Forelimb muscle (tissue), 1 donor: ENCODE measurements at places on chromosomes 4 and X. TPM values are rescaled to one million over a fixed set of nuclear protein-coding genes. Genes with fewer than 3 reads are reported as not detected.

DNA sequence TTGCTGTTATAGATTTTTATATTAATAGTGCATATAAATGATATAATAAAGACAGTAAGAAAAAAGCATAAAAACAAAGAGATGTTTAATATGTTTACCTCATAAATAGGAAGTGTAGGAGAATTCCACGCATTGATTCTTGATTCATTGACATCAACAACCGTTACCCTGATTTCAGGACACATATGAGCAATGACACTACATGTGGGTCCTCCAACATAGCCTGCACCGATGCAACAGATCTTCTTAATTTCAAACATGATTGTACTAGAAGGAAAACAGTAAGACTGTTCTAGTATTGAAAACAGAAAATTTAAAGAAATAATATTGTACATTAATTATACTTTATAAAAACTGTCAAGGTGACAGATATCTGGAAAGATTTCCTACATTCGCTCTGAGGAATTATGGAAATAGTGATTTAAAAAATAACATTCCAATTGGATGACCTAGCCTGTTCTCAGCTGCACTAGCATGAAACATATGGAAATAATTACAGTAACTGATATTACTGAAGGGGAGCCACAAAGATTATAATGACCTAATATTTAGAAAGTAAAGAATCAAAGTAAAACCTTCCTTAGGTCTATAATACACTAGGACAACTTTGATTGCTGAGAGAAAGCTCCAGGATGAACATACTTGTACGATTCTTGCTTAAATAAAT, 5.9 kb downstream of the UGDH start:
- DNase-seq = peak; percentile 65

DNA sequence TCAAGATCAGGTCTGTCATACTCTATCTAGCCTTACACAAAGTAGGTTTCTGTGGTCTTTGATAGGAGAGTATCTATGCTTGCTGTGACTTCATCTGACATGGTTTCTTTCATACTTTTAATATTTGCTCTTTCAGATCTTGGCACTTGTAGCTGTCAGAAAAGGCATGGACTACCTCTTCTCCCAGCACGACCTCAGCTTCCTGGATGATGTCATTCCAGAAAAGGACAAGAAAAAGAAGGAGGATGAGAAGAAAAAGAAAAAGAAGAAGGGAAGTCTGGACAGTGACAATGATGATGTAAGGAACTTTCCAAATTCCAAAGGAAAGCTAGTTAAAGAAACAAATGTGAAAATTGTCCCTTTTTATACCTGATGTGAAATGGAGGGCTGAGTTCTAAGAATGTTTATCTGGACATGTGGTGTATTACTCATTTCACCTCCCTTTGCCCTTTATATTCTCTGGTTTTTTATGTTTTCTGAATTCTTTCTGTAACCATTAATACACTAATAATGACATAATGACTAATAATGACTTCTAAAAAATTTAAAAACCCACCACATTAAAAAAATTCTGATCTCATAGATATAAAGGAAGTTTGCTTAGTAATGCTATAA, 221.2 kb downstream of the SLC4A4 start:
- no peak for DNase-seq

DNA sequence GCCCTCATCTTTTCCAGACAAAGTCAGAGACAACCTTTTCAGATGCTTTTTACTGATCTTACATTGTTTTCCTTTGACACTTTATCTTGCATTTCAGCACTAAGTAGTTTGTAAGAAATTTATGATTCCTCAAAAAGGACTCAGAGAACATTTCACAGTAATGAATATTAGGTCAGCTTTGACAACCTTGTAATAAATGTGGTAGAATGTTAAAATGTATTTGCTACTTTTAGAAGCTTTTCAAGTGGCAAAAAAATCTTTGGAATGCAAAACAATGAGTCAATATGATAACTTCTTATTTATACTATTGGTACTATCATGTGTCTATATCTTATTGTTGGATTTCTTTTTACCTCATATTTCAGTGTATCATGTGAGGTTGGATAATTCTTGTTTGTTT, 146.2 kb upstream of the FAT4 start:
- DNase-seq = no peak

- no peak for DNase-seq
Measured at GRCh38 chrX:41373989-41374606, 40.1 kb downstream of the DDX3X start.

DNA sequence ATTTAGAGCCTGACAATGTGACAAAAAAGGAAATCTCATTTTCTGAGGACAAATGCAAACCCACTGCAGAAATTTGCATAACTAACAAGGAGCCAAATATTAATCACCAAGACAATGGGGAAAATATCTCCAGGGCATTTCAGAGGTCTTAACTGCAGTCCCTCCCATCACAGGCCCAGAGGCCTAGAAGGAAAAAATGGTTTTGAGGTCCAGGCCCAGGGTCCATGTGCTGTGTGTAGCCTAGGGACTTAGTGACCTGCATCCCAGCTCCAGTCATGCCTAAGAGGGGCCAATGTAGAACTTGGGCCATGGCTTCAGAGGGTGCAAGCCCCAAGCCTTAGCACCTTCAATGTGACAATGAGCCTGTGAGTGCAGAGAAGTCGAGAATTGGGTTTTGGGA, 44.2 kb downstream of the P2RY10 start:
- no peak for DNase-seq

DNA sequence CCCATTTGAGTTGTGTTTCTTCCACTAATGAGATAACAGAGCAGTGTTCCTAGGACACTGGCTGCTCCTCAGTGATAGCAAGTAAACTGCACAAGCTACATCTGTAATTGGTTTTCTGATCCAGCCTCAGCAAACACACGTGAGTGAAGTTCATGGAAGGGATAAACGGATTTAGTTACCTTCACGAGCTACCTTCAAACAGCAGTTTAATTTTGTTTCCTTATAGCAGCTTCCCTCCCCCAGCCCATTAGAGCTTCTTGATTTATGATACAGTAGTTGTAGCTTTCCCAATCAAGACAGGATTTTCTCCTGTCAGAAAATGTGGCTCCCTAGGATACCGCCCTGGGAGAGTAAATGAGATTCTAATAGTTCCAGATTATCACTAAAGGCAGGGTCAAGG, 634.2 kb upstream of the FAT1 start:
- DNase-seq = no peak

Gene RAB33A
- polyA plus RNA-seq = 0.43 TPM

Gene FBXL5
- 67.2 TPM for polyA plus RNA-seq

Gene SFRP2
- 35.7 TPM for polyA plus RNA-seq

Gene STOX2
- 5.4 TPM for polyA plus RNA-seq

Gene CACNA1F
- polyA plus RNA-seq = 0.03 TPM

Gene NDUFB11
- 95.9 TPM for polyA plus RNA-seq
